Stimulated activated naive CD8-positive, alpha-beta T cell treated with anti-CD3 and anti-CD28 coated beads, Interleukin-15, Interleukin-2, amounts not matched to agents 100 U/mL and 50 U/mL, for 24 hours (primary cell): ENCODE measurements at places on chromosomes 2 and 18.
A peak's percentile ranks its signal among the peaks of the same experiment; 100 is the strongest.

GRCh38 chr18:50866765-50867164 lies 12.2 kb upstream of the ME2 start:
- DNase-seq = no peak

GRCh38 chr18:63365876-63366212 lies 1.2 kb downstream of the KDSR start:
- DNase-seq = peak; percentile 27

DNA sequence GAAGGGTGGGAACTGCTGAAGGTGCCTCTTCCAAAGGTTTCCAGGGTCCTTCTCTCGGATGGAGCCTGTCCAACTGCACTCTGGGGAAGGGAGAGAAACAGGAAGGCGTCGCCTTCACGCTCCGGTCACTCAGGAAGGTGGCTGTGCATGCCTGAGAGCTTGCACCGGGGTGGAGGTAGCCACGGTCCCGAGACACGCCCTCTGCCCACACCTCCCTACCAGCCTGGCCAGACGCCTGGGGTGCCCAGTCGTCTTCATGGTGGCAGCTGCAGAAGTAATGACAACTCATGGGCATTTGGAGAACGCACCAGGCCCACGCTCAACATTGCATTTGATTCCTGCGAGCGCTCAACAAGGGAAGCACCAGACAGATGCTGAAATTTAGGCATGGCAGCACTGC lies 59.9 kb downstream of the ADNP2 start:
- no peak for DNase-seq

DNA sequence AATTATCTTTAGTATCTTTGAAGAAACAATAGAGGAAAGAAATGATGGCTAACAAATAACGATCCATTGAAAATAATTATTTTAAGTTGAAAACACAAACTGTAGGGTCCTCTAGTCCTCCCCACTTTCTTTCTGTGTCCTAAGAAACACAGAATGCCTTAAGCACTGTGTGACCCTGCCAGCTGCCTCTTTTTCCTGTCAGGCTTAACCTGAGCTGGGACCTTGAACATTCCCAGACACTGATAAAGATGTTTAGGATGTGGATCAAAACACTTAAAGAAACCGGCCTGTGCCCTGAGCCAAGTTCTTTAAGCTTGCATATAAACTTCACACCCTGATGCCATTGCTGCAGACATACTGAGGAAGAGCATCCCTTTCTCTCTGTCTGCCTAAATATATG lies 755.4 kb upstream of the VRK2 start:
- no peak for DNase-seq

DNA sequence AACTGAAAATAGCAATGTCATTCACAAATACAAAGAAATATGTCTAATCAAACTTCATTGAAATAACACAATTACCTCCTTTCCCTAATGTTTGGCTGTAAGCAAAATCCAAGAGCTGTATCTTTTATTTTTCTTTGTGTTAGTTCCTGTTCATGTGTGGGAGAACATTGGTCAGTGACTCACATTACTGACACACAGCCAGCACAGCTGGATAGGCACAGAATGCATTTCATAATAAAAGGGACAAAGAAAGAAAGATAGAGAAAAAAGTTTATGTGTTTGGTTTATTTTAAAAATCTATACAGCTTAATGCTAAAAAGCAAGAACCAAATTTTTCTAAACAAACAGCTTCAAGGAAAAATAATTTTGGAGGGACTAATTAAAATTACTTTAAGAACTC lies 185.6 kb upstream of the COL3A1 start:
- DNase-seq = no peak

DNA sequence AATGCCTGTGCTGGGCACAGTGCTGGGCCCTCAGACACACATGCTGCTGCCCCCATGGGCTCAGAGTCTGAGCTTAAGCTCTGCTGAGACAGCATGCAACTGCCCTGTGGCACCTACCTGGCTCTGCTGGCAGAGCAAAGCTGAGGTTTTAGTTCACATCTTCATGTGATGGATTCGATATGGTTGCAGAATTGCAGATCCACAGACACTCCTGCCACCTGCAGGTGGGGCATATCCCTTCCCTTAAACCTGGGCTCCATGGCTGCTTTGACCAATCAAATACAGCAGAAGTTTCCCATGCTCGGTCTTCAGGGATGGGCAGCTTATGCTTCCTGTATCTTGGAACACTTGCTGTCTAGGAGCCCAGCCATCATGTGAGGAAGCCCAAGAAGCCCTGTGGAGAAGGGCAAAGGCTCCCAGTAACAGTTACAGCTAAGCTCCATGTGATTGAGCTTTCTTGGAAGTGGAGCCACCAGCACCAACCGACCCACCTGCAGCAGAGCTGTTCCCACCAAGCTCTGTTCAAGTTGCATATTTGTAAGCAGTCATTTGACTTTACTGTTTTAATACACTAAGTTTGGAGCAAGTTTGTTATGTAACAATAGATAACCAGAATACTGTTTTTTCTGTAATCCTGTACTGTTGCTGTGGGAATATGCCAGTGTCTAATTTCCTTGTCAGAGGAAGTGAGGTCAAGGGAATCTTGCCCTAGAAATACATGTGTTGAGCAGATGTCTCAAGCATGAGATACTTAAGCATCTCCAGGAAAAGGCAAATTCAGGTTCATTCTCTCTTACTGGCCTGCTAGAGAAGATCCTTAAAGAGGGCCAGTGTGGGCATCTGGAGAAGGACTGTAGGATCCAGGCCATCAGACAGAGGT lies 79.3 kb downstream of the SH3RF3 start:
- no peak for DNase-seq
